ENCODE measurements at places on chromosomes 2 and 18. TPM values are rescaled to one million over a fixed set of nuclear protein-coding genes. Genes with fewer than 3 reads are reported as not detected.

The GCG gene
- total RNA-seq: not detected

The ERFE gene
- total RNA-seq: 0.75 TPM

The IL18R1 gene
- total RNA-seq: 1.2 TPM

The MALL gene
- 16.5 TPM for total RNA-seq

The UPP2 gene
- total RNA-seq: not detected

The PPM1G gene
- total RNA-seq: 32.0 TPM

The CYS1 gene
- total RNA-seq: 2.0 TPM

The CD226 gene
- 0.28 TPM for total RNA-seq

The SP100 gene
- total RNA-seq: 58.5 TPM

The TAF4B gene
- 2.6 TPM for total RNA-seq

The ITPRIPL1 gene
- total RNA-seq: 3.8 TPM

The NOSTRIN gene
- 19.1 TPM for total RNA-seq

The POTEE gene
- not detected for total RNA-seq

The TBR1 gene
- not detected for total RNA-seq

The KLHL41 gene
- total RNA-seq: 147 TPM

The CPO gene
- total RNA-seq: 0.28 TPM

Data from heart left ventricle (tissue), 16 donors.